ENCODE measurements at places on chromosomes 2 and 18.
A peak's percentile ranks its signal among the peaks of the same experiment; 100 is the strongest.

- no peak for DNase-seq
These were observed 427.3 kb upstream of the HS6ST1 start for GRCh38 chr2:128745946-128746345.

DNA sequence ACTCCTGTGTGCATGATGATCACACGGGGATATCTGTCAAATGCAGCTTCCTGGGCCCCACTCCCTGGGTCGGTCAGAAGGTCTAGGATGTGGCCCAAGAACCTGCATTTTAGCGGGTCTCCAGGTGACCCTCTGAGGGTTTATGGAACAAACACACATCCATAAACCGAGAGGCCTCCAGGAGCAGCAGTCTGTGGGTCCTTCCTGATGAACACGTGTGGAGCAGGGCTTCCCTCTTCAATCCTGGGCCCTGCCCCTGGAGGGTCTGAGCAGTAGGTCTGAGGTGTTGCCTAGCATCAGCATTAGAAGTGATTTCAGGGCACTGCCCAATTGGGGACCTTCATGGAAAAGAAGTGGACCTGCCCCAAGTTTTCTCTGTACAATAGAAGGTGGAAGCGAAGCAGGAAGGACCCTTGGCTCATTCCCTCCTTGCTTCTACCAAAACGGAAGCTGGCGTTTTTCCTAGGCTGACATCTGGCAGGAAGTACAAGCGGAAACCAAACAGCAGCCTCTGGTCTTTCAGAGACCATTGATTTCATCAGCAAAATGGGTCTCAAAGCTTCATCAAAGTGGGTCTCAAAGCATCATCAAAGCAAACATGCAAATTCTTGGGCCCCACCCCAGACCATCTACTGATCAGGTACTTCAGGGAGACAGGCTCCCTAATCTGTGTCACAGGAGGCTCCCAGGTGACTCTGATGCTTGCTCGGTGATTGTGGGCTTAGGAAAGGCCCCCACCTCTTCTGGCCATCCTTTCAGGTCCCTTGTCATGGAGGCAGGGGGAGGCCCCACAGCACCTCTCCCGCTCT lies 30.7 kb downstream of the INO80C start:
- DNase-seq, result no peak

GRCh38 chr2:47177043-47177565 lies 22.0 kb upstream of the STPG4 start:
- no peak for DNase-seq

DNA sequence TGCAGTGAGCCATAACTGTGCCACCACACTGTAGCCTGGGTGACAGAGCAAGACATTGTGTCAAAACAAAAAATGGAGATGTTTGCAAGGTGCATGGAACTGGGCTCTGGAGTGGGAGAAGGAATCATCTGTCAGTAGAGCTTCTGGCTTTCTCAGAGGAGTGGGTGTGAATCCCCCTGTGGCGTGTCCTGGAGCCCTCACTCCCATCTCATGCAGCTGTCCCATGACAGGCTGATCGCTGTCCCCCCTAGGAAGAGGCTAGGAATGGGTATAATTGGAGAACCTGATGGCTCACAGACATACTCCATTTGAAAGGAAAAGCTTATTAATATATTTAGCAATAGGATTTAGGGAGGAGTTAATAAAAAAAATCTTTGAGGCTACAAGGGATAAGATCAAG lies 125.8 kb upstream of the EPB41L3 start:
- DNase-seq, result no peak

- peak; percentile 81 for DNase-seq
These were observed 138.1 kb downstream of the INO80D start for GRCh38 chr2:205947621-205948495.

- no peak for DNase-seq
These were observed 144.1 kb downstream of the EVA1A start for GRCh38 chr2:75416420-75417342.

DNA sequence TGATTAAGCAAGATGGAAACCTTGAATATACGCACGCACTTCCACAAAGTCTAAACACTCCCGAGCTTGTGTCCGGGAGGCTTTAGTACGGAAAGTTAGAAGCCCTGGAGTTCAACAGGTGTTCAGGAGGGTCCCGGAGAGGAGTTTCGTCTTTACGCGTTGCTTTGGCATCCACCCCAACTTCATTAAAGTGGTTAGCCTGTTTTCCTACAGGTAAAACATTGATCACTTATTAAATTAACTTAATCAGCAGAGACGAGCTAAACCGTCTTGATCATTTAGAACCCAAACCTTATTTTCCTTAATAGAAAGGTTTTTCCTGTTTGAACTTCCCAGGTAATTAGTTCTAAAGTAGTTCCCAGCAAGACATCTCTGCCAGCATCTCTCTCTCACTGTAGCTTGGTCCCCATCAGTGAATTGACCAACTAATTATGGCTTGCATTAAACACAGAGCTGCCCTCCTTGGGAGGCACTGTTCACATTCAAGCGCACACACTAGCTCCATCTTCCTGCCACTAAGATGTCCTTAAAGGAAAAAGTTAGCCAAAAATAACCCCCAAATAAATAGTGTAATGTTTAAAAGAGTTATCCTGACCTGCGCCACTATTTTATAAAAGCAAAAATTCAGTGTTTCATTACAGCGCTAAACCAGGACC lies 1.4 kb downstream of the NPAS2 start:
- no peak for DNase-seq

GRCh38 chr2:118309257-118309945 lies 221.1 kb downstream of the INSIG2 start:
- DNase-seq, result no peak

- DNase-seq, result peak; percentile 84
These were observed 13.6 kb downstream of the METAP1D start for GRCh38 chr2:172013396-172013795.

GRCh38 chr2:9488583-9489547 lies 14.5 kb downstream of the IAH1 start:
- no peak for DNase-seq

DNA sequence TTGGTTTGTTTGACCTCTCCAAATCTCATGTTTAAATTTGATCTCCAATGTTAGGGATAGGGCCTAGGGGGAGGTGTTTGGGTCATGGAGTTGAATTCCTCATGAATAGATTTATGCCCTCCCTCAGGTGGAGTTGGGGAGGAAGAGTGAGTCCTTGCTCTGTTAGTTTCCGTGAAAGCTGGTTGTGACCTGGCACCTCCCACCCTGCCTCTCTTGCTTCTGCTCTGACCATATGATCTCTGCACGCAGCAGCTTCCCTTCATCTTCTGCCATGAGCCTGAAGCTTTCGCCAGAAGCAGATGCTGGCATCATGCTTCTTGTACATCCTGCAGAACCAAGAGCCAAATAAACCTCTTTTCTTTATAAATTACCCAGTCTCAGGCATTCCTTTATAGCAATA lies 231.6 kb upstream of the ERBB4 start:
- no peak for DNase-seq

GRCh38 chr2:51711766-51712165 lies 679.8 kb upstream of the NRXN1 start:
- no peak for DNase-seq

GRCh38 chr2:67846370-67847070 lies 216.3 kb downstream of the C1D start:
- peak; percentile 66 for DNase-seq

DNA sequence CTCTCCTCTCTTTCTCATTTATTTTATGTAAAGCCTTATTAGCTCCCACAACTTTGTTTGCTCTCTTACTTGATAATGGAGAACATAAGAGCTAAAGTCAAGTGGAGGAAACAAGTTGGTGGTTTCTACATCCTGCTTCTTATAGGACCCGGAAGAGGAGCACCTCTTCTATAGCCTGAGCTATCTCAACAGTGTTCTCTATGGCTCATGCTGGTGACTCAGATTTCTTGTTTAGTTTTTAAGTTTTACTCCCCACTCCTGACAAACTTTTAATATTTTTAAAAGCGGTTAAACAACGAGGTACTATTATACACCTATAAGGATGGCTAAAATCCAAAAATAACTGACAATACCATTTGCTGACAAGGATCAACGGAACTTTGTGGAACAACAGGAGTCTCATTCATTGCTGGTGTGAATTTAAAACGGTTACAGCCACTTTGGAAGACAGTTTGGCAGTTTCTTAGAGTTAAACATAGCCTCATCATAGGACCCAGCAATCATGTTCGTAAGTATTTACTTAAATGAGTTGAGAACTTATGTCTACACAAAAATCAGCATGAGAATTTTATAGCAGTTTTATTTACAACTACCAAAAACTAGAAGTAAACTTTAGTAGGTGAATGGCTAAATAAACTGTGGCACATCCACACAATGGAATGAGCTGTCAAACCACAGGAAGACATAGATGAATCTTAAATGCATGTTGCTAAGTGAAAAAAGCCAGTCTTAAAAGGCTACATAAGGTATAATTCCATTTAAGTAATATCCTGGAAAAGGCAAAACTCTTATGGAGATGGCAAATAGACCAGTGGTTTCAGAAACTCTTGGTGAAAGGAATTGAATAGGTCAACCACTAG lies 12.7 kb upstream of the CDC42EP3 start:
- no peak for DNase-seq

DNA sequence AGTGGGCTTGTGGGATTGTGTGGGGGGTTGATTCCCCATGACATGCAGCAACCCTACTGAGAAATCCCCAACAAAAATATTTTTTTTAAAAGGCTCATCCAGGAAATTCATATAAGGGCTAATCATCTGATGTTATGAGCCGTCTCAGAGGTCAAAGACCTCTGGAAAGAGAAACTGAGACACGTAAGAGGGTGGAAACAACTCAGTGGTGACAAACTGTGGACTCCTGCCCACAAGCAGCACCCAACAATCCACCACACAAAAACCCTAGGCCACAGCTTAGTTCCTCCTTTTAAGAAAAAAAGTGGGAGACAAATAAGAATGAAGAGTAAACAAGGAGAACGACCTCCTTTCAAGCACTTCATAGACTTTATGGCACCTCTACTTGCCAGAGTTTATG lies 1096.1 kb upstream of the NRXN1 start:
- DNase-seq, result no peak

- DNase-seq, result no peak
These were observed 11.5 kb downstream of the TEX44 start for GRCh38 chr2:231604101-231604684.

GRCh38 chr2:210839034-210839433 lies 282.6 kb downstream of the CPS1 start:
- DNase-seq, result no peak

GRCh38 chr2:105231232-105231619 lies 10.3 kb upstream of the GPR45 start:
- DNase-seq, result no peak

GRCh38 chr2:195304310-195304709 lies 352.7 kb upstream of the SLC39A10 start:
- no peak for DNase-seq

- no peak for DNase-seq
These were observed 126.4 kb downstream of the CCBE1 start for GRCh38 chr18:59570796-59571195.

- peak; percentile 21 for DNase-seq
These were observed 173.1 kb upstream of the STON1 start for GRCh38 chr2:48356701-48357325.

- DNase-seq, result no peak
These were observed 206.1 kb downstream of the ZFP36L2 start for GRCh38 chr2:43020296-43020695.

DNA sequence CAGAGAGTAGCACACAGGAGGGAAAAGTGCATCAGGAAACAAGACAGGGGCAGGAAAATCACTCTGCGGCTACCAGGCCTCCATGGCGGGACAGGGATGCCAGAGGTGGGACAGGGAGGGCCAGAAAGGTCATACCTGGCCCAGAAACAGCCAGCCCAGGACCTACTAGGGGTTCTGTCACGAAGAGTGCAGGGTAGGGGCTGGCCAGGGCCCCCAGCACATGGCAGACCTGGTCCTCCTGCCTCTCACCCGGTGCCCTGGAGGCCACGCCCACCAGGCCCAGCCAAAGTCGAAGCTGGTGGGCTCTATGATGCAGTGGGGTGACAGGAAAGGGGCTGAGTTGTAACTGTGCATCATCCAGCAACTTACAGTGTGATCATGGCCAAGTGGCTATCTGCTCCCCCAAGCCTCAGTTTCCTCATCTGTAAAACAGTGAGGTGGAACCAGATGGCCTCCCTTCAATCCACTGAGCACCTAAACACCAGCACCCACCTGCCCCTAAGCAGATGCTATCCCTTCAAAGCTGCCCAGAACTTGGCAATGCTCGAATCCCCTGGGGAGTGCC lies 10.6 kb downstream of the CYP26B1 start:
- no peak for DNase-seq

DNA sequence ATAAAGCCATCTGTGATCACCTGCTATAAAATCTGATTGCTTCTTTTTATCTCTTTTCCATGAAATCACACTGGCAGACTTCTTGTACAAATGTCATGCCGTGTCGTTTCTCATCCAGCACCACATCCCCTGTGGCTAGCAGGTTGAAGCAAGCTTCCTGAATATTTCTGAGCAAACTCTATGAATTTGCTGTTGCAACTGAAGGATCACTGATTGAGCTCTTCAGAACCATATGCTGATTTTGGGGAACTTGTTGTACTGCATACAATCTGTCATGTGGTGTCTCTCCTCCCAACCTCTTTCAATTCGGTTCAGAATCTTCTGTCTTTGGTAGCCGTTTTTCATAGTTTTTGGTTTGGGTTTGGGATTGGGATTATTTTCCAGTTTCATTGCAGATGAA lies 57.7 kb upstream of the RBMS1 start:
- DNase-seq, result peak; percentile 66

GRCh38 chr18:2948038-2948437 lies 64.9 kb downstream of the LPIN2 start:
- peak; percentile 34 for DNase-seq

DNA sequence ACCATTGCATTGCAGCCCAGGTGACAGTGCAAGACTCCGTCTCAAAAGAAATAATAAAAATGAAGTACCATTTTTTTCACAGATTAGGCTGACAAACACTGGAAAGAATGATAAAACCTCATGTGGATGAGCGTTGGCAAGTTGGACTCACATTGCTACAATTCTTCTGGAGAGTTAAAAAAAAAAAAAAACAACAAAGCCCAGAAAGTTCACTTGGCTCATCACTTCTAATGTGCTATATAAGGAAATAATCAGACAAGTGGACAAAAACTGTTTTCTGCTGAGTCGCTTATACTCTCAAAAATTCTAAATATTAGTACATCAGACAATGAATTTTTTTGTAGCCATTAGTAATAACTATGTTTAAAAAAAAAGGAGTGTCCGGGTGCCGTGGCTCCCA lies 38.4 kb downstream of the PKP4 start:
- no peak for DNase-seq

DNA sequence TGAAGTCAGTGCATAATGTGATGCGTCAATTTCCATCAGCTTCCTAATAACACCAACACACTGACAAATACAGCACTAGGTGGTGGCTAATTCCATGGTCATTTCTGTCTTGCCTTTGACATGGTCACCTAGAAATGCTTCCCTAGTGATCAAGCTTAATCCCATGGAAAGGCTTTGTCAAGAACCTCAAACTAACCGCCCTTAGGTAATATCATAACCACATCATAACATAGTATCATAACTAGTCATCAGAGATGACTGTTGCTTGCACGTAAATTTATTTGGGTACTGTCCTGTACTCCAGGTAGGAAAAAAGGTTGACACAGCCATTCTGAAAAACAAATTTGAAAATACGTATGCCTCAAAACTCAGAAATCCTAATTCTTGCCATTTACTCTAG lies 471.8 kb downstream of the IRS1 start:
- no peak for DNase-seq

GRCh38 chr2:43104763-43105162 lies 121.6 kb downstream of the ZFP36L2 start:
- peak; percentile 46 for DNase-seq

GRCh38 chr2:211175956-211176355 lies 619.6 kb downstream of the CPS1 start:
- no peak for DNase-seq
